NCI-H510A treated with DMSO at 0.1 percent for 48 hours (cell line): ENCODE measurements at places on chromosomes 2 and 18.

DNA sequence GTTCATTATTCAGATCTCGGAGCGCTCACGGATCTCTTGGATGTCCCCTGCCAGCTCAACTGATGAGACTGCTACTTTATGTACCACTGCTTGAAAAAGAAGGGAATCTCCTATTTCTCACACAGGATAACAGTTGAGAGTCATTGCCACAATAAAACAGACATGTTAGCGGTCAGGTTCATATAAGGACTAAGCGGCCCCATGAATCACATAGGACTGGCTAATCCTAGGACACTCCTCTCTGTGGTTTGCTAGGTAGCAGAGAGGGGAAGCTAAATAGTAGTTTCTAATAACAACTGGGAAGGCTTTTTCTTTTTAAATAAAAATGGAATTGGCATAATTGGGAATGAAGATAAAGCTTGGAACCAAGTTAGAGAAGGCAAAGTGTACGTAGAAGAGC is 15.9 kb upstream of the TGFA start:
- DNase-seq: no peak

DNA sequence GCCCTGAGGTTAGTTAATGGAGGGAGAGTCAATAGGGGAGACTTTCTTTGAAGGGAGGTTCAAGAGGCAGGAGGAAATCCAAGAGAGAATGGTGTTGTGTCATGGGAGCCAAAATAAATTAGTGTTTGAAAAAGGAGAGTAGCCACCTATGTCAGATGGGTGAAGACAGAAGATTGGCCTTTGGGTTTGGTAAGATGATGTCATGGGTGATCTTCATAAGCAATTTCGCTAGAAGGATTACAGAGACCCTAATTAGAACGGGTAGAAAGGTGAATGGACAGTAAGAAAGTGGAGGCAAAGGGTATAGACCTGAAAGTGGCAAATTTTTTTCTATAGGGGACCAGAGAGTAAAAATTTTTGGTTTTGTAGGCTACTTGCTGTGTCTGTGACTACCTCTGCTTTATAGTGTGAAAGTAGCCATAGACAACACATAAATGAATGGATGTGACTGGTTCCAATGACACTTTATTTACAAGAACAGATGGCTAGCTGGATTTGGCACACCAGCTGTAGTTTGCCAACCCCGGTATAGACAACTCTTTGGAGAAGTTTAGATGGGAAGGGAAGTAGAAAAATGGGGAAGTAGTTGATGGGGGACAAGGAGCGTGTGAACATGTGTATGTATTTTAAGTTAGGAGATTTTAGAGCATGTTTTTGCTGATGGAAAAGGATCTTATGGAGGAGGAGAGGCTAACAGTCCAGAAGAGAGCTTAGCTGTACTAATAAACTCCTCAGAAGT is 9.3 kb downstream of the STAMBP start:
- no peak for DNase-seq

GRCh38 chr2:59754011-59754735 is 799.3 kb downstream of the BCL11A start:
- DNase-seq: no peak

DNA sequence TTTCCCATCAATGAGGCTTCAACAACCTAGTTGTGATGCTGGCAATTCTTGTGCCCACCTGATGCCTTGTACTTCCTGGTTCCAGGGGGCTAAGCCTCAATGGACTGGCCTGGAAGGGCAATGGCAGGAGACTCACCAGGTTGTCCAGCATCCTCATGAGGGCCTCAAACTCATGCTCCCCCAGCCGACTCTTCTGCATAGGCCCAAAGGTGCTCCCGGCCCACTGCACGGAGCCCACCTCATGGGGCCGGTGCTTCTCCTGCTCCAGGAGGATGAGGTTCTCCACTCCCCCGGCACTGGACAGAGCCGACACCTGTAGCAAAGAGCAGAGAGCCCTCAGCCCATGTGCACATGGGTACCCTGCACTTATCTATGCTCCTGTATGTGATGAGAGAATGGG is 84.5 kb downstream of the ADD2 start:
- DNase-seq: no peak

DNA sequence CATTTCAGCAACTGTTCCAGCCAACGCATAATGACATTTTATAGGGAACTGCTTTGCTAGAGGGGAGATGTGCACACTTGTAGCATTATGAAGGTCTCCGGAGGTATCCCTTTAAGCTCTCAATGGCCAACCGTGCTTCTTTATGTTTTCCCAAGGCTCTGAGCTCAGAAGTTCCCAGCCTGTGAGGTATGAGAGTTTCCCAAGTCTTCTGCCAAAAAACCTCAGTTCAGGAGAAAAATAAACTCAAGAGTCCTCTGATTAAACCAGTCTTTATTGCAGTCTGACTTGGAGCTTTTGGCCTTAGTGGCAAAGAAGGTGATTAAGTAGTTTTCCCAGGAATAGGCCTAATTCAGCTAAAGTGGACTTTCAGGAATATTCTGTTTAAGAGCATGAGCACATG is 35.4 kb upstream of the ZNF532 start:
- DNase-seq: no peak

- peak; percentile 12 for DNase-seq
Observed at GRCh38 chr2:50513724-50514123, 518.2 kb downstream of the NRXN1 start.

GRCh38 chr2:133975135-133975534 is 278.7 kb upstream of the MGAT5 start:
- no peak for DNase-seq

GRCh38 chr2:197620133-197620532 is 55.3 kb downstream of the RFTN2 start:
- DNase-seq: no peak

DNA sequence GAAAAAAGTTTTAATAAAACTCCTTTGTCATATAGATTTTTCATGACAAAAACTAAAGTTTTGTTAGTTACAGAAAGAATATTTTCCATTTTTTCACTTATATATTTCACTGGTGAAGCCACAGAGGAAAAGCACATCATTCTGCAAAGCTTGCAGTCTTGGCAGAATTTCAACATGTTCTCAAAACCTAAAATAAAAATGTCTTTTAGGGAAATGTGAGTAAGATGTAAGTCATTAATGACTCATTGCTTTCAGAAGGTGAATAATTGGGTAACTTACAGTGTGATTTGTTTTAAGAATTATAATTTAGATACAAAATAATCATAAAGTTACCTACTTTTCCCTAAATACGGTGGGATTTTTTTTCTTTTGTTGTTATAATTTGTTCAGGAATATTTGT is 43.4 kb upstream of the TNFRSF11A start:
- DNase-seq: no peak

DNA sequence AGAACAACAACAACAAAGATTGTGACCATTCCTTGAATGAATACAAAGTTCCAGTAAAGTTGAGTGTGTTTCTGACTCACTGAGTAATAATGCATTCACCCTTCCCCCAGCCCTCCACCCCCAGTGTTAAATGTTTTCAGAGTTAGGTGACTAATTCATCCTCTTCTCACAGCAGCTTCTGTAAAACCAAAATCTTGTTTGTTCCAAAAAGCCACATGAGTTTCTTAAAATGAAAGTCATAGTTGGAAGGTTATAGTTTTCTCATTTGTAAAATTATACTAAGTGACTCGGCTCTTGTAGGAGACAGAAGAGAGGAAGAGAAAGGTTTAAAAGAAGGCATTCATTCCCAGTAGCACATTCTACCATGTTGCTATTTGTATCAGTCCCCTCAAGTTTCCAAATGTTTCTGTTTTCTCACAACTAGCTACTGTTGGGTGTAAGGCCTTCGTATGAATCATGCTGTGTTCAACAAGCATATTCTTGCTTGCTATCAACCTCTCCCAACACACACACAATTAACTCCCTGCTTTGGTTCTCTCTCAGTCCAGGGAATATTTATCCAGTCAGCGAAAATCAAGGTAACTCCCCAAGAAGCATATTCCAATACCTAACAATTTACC is 75.3 kb downstream of the MBD2 start:
- no peak for DNase-seq

DNA sequence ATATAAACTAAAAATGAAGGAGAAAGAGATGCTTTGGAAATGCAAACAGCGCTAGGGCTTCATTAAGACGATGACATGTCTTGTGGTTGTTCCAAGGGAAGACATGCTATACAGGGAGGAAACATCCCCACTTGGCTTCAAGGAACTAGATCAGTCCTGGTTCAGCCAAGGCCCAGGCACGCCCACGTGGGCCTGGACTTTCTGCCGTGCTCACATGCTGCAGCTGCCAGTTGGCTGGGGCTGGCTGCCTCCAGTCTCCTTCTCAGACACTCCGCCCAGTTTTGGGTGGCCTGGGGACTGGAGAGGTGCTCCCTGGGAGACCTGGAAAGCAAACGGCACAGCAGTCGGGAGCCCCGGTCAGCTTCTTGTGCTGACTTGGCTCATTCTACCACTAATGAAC is 109.6 kb downstream of the GLI2 start:
- peak; percentile 10 for DNase-seq

DNA sequence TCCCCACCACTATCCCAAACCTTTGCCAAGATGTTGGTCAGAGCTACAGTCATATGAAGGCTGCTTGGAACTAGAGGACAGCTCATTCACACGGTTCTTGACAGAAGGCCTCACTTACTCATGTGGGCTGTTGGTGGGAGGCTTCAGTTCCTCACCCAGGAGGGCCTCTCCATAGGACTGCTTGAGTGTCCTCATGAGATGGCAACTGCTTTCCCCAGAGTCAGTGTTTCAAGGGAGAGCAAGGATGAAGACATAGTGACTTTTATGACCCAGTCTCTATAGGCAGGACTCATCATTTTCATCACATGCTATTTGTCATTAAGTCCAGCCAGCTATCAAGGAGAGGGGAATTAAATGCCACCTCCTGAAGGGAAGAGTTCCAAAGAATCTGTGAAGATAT is 33.4 kb upstream of the OLA1 start:
- no peak for DNase-seq

GRCh38 chr2:102114290-102114721 is 28.2 kb upstream of the IL1R1 start:
- no peak for DNase-seq

- no peak for DNase-seq
Observed at GRCh38 chr18:13611142-13611600, 115.2 kb downstream of the FAM210A start.

DNA sequence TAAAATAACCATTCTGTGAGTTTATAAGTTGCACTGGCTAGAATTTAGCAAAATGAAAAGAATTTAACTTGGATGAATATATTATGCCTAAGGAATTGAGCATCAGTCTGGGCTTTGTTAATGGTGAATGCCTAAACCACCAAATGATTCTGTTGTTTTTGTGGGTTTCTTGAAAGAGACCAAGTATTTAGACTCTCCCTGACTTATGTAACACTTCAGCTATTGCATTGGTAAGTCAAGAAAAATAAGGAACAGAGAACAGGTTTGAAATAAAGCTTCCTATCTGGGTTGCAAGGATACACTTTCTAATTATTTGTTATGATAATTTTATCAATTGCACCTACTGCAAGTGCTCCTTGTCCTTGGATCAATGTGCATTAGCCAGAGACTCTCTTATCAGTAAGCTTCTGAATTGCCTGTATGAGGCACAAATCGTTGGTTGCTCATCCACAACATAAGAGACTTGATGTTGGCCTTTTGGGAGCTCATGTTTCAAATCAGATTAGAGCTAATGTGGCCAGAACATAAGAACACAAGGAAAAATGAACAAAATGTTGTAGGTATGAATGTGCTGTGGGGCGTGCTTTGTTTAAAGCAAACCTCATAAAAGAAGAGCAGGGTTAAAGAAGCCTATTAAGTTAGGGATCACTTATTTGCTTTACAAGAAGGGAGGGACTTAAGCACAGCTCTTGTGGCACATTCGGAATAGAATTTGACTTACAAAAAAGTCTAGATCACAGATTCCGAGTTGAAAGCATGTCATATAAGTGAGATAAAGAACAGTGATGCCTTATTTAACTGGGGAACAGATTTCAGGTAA is 37.2 kb downstream of the PRKCE start:
- no peak for DNase-seq

GRCh38 chr18:58511897-58512581 is 116.9 kb downstream of the ALPK2 start:
- DNase-seq: no peak

GRCh38 chr18:59623456-59624368 is 73.5 kb downstream of the CCBE1 start:
- no peak for DNase-seq

- DNase-seq: no peak
Observed at GRCh38 chr2:167398873-167399272, 510.6 kb downstream of the XIRP2 start.

DNA sequence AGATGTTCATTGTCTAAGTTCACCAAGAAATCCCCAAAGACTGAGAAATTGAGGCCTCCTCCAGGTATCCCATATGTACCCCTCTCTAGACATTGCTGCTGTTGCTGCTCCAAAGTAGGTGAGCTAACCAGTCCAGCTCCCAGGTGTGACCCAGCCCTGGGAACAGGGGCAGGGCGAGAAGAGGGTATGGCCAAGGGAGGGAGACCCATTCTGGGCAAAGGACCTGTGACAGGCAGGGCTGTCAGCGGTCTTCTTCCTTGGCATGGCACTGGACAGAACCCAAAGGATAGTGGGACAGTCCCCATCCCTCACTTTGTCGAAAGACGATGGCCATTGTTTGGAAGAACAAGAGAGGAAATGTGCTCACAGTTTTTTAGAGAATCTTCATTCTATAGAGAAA is 7.2 kb upstream of the INO80C start:
- DNase-seq: no peak

DNA sequence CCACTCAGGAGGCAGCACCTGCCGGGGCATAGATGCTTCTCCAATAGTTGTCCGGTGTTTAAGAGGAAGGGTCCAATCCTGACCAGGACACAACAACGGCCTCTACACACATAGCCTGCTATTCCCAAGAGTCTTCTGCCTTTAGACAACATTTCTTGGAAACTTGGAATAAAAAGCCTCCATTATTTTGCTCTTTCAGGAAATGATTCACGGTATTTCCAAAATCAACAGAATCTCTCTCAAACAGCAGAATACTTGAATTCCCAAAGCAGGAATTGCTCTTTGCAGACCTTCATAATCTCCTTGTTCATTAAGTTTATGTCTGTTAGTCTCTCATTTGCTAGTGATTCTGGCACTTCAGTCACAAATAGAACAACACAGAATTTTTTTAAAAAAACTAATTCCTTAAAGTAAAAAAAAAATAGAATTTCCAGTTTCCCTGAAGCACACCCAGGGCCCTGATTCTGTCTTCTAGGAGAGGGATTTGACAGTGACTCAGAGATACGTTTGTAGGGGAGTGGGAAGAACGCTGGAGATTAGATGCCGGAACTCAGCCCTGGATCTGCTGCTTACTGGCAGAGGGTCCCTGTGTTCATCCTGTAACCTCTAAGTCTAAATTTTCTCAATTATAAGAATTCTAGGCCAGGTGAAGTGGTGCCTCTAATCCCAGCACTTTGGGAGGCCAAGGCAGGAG is 74.7 kb downstream of the NAB1 start:
- DNase-seq: no peak
